ENCODE measurements at places on chromosomes 1 and 21.

GRCh38 chr1:151827853-151828252 is 3.7 kb downstream of the RORC start:
- H3K4me1 ChIP-seq, result no peaks in the 10 kb centered on the region
- no peak overlapping the region for H3K27ac ChIP-seq
- DNase-seq, result no peak
- H3K27me3 ChIP-seq, result no peaks in the 10 kb centered on the region

DNA sequence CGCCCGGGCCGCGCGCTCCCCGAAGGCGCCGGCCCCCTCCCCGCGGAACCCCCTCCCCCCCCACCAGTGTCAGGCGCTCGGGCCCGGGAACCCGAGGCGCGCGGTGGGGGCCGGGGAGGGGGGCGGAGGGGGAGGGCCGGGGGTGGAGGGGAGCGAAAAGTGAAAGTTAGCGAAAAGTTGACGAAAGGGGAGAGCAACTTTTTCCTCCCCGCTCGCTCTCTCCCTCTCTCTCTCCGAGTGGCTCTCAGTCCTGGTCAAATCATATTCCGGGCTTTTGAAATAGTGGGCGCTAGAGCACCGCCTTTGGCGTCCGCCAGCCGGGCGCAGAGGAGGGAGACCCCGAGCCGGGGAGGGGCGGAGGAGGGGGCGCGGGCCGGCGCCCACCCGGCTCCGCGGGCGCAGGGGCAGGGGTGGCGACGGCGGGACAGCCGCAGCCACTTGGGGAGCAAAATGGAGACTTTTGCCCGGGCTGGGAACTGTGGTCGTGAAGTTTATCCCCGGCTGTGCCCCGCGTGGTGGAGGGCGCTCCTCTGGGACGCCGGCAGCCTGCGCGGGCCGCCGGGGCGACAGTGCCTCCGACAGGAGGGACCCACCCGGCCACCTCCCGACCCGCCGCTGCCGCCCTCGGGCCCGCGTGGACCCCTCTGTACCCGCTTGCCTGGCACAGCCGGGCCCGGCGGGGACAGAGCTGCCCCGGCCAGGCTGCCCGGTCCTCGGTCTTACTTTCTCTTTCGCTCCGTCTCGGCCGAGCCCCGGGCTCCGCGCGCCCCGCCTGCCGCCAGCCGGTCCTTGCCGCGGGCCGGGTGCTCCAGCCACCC is 697 bp downstream of the PRDM16 start:
- no peaks in the 10 kb centered on the region for H3K36me3 ChIP-seq
- H3K27ac ChIP-seq, result peak overlapping the region; percentile 97
- peaks cover 81% of the 10 kb centered on the region for H3K4me1 ChIP-seq

DNA sequence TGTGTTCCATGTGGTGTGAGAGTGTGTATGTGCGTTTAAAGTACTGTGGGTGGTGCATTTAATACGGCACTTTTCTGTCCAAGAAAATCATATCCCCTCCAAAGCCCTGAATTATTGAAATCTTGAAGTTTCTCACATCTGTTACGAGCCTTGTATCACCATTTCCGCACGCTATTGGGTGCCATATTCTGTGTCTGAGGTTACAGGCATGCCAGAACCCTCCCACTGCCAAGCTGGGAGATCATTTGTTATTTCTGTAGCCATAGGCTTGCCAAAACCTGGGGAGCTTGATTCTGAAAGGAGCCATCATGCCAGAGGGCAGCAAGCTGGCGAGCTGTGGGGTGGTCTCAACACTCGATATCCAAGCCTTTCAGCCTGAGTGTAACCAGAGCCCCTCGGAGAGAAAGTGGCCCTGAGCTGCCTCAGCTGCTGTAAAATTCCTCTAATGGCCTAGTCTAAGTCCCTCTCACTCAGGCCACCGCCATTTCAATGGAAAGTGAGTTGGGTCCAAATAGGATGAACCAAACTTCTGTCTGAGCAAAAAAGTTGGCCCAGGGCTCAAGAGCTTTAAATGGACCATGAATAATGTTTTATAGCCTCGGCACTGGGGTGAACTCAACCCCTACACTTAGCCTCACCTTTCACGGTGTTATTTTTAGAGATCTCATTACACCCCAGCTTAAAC is 298.4 kb upstream of the DUSP10 start:
- H3K4me1 ChIP-seq, result no peaks in the 10 kb centered on the region
- no peaks in the 10 kb centered on the region for H3K36me3 ChIP-seq
- DNase-seq, result no peak
- no peak overlapping the region for H3K4me3 ChIP-seq
- no peak overlapping the region for H3K27ac ChIP-seq

GRCh38 chr1:178066908-178067614 is 26.8 kb upstream of the RASAL2 start:
- H3K36me3 ChIP-seq, result no peaks in the 10 kb centered on the region
- no peak overlapping the region for H3K4me3 ChIP-seq
- H3K27ac ChIP-seq, result no peak overlapping the region
- no peaks in the 10 kb centered on the region for H3K27me3 ChIP-seq

- no peaks in the 10 kb centered on the region for H3K4me1 ChIP-seq
- H3K27ac ChIP-seq, result no peak overlapping the region
- no peaks in the 10 kb centered on the region for H3K36me3 ChIP-seq
- no peak overlapping the region for H3K4me3 ChIP-seq
- no peak for DNase-seq
- H3K27me3 ChIP-seq, result no peaks in the 10 kb centered on the region
Observed at GRCh38 chr1:181640956-181641355, 157.6 kb downstream of the CACNA1E start.

GRCh38 chr1:90621986-90622385 is 95.1 kb downstream of the BARHL2 start:
- no peaks in the 10 kb centered on the region for H3K27me3 ChIP-seq
- H3K4me3 ChIP-seq, result no peak overlapping the region
- no peaks in the 10 kb centered on the region for H3K4me1 ChIP-seq
- no peak overlapping the region for H3K27ac ChIP-seq
- H3K36me3 ChIP-seq, result no peaks in the 10 kb centered on the region

- H3K4me1 ChIP-seq, result peaks cover 18% of the 10 kb centered on the region
- H3K27me3 ChIP-seq, result no peaks in the 10 kb centered on the region
- no peak for DNase-seq
- H3K27ac ChIP-seq, result no peak overlapping the region
- no peak overlapping the region for H3K4me3 ChIP-seq
Observed at GRCh38 chr1:206768472-206769303, 1.9 kb upstream of the IL19 start.

DNA sequence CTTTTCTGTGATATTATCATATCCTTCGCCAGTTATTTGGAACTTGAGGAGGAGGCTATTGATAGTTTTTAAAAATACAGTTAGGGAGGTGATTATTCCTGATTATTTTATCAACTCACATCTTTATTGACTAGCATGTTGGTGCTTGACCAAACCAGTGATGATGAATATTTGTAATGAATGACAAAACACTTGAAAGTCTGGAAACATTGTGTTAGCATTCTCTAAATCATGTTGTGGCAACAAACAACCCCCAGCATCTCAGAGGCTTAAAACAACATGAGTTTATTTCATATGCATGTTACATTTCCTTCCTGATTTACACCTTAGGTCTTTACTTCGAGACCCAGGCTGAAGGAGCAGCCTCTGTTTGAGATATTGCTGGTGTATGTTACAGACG is 10.7 kb upstream of the JUN start:
- no peak overlapping the region for H3K4me3 ChIP-seq
- no peaks in the 10 kb centered on the region for H3K27me3 ChIP-seq
- no peaks in the 10 kb centered on the region for H3K4me1 ChIP-seq
- H3K36me3 ChIP-seq, result no peaks in the 10 kb centered on the region
- no peak for DNase-seq
- H3K27ac ChIP-seq, result no peak overlapping the region
